ENCODE measurements at places on chromosomes 6 and 20.

DNA sequence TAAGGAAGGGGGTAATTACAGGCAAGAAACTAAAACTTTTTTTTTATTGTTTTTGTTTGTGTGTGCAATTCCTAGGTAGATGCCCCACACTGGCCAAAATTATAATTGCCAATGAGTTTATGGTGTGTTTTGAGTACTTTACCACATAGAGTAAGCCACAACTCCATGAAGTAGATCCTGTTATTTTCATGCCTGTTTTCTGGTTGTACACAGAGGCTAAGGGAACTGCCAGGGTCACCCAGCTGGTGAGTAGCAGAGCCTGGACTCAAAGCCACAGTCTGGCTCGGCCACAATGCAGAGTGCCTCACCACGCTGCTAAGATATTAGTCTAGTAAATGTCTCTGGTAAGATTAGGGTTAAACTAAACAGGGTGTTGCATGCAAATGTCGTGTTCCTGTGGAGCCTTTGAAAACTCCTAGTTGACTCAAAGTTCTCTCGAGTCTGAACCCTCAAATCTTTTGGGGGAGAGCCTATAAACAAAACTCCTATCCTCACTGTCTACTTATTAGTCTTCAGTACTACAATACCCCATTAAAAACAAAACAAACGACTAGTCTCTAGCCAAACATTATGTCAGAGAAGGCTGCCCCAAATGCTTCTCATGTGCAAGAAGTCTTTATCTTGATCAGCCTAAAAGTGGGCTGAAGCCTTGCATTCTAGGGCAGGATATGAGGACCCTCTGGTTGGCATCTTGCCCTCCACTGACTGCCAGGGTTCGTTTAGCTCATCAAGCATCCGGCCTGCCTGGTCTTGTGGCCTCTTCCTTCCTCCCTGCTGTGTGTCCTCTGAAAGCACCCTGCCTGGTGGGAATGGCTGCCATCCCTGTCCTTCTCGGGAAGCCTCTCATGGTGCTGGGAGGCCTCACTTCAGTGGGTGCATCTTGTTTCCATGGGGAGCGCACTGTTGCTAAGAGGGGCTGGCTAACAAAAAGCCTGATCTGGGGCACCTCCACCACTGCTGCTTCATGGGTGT, 4.2 kb downstream of the DUSP22 start:
- no peak for DNase-seq

DNA sequence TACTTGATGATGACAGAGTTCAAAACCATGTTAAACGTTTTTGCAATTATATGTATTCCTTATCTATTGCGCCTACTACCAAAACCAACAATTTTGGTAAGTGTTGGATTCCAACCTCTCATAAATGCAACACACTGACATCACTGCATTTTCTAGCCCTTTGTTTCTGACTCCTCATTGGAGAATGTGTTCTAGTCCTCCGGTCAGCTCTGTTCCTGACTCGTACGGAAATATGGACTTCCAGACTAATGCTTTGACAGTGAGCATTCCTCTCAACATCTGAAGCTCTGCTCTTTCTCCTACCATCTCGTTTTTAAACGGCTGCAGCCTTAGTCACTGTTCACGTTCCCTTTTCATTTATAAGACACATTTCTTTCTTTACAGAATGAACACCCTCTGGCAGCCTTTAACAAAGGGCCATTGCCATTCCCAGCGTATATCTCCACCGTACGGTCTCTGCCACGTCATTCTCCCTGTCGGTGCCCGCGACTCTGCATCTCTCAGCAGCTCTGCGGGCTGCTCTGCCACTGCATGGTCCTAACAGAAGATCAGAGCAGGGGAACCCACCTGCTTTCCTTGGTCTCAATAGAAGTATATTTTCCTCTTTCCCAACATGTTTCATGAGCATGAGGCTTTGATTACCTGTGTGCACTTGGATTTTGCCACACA, 103.0 kb upstream of the SYNDIG1 start:
- no peak for DNase-seq

DNA sequence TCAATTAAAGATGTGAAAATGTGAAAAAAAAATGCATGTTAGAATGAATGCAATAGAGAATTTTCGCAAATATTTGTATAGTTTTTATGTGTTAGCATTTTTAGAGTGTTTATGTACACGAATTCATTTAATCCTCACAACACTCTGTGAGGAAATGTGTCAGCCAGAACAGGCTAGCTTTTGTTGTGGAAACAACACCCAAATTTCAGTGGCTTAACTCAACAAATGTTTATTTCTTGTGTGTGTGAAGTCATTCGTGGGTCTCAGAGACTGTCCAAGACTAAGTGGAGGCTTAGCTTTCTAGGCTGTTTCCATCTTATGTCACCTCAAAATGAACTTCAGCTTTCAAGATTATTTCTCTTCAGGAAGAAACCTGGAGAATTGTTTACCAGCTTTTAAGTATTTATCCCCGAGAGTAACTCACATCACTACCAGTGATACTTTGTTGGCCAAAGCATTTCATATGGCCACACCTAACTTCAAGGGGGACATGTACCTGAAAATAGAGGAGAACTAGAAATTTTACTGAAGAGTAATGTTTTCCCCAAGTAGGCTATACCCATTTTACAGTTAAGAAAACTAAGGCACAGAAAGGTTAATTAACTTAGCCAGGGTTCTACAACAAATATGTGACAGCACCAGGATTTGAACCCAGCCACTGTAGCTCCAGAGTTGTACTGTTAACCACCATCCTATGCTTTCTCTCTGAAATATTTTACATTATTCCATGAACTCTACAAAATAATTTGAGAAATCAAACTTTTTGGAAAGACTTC, 306.1 kb downstream of the QKI start:
- no peak for DNase-seq

DNA sequence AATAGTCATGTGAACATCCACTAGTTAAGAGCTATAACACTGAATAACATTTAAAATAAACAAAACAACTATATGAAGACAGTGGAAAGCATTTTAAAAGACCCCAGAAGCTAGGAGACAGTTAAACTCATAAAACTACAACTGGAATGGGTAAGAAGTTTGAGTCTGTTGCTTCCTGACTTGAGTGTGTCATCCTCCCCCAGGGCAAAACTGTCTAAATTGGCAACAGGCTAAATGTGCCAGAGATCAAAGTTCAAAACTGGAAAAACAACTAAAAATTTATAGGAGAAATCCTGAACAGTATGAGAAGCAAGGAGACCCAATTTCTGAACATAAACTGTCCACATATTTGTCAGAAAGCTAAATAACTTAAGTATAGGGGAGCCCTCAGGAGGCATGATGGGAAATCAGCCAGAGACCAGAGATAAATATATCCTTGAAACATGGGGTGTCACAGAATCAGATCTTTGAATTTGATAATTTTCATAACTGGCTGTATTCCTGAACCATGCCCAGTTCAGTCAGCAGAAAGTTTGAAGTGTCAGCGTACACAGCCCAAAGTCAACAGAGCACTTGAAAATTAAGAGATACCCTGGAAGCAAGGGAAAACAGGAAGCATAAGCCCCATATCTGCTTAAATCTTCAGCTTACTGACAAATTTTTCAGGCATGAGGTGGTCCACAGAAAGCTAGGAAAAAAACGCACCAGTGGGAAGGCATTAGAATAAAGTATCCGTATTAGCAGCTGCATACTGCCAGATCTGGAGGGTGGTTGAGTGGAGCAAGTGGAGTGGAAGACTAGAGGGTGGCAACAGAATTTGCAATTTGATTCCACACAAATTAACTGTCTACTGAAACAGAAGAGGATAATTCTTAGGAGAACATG, 516.1 kb upstream of the MAN1A1 start:
- no peak for DNase-seq

DNA sequence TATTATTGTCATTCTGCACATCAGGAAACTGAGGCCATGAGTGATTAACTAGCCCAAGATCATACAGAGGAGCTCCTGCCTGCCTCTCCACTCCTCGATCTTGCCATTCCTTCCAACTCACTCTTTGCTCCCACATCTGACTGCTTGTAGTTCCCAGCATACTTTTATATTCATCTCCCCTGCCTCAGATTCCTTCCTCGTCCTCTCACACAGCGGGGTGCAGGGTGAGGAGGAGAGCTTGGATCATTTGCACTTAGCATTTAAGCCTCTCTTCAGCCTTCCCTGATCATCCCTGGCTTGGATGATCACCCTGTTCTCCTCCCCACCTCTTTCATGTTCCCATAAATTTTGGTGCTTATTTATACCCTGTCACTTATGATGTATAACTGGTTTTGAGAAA, 515.1 kb upstream of the SOX4 start:
- DNase-seq: no peak

DNA sequence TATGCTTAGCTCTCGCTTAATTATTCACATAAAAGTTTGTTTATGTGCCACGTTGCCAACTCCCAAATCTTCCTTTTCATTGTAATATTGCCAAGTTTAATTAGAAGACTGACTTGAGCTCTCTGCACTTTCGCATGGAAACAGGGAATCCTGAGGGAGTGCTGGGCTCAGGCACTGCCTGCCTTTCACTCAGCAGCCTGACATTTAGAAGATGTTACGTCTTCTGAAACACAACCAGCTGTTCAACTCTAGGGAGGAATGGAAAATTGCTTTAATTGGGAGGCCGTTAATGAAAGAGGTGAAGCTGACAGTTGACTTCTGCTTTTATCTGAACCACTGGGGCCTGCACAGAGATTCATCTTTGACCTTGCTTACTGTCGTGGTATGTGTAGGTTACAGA, 77.4 kb upstream of the MTHFD1L start:
- DNase-seq: no peak

DNA sequence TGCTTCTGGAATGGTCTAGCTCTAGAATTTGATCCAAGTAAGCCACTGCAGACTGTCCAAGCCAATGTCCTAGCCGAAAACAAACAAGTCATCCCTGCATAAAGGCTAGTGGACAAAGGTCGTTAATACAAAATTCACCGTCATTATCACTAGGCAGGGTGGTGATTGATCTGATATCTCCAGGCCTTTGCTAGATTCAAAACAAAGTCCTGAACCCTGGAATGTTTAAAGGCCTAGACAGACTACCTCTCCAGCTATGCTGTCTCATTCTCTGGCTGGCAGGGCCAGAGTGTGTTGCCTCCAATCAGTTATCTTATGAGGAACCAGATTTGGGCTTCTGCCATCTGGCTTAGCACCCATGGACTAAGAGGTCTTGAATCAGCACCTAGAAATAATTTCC, 38.3 kb downstream of the MAP7 start:
- no peak for DNase-seq

- no peak for DNase-seq
These were observed 25.0 kb downstream of the ANGPT4 start for GRCh38 chr20:891058-891705.

DNA sequence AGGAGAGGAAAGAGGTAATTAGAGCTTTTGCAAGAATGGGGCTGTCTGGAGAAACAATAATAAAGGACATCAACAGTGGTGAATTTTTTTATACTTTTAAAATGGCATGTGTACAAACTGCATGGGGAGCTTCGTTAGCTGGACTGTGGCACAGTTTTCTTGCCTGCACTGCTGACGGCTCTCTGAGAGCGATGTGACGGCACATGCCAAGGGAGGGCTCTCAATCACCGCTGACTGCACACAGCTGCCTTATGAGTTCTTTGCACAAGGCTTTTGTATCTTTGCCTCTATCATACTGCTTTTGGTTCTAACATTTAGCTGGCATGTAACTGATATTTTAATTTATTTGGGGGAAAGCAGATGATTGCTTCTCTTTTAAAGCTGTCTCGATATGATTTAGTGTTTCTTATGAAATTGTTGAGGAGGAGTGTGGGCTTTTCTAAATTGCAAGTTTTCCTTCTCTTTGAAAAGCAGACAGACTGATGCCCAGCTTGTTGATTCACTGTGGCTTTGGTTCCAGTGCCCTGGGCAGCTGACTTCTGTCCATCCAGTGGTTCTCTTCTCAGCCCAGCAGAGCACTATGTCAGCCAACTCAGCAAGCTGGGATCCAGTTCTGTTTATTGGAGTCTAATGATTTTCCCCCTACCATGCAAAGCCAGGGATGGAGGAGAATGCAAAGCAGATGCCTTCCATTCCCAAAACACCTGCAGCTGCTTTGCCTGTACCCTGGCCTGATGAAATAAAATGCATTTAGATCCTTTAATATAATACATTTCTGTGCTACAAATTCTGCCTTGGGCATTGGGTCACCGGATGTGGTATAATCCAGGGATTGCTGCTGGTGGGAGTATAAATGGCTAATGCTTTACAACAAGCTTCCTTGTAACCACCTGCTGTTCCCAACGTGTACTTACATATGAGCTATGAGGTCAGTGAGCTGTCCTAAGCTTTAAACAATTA, 323.9 kb downstream of the ZFAND3 start:
- no peak for DNase-seq

- no peak for DNase-seq
These were observed 86.8 kb downstream of the GJA1 start for GRCh38 chr6:121522265-121522664.

DNA sequence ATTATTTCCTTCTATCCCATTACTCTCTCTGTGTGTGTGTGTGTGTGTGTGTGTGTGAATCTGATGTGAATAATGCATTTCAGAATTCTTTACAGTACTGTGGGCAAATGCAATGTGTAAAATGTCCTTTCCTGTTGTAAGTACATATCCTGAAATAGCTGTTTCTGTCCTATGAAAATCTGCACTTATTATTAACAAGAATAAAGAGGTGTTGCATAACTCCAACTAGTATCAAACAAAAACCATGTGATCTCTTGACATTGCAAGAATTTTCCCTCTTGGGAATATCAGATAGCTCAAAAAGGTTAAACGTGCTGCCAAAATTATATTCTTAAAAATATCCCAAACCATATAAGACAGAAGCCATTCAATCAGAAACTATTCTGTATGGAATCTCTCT, 52.0 kb downstream of the LGSN start:
- no peak for DNase-seq

DNA sequence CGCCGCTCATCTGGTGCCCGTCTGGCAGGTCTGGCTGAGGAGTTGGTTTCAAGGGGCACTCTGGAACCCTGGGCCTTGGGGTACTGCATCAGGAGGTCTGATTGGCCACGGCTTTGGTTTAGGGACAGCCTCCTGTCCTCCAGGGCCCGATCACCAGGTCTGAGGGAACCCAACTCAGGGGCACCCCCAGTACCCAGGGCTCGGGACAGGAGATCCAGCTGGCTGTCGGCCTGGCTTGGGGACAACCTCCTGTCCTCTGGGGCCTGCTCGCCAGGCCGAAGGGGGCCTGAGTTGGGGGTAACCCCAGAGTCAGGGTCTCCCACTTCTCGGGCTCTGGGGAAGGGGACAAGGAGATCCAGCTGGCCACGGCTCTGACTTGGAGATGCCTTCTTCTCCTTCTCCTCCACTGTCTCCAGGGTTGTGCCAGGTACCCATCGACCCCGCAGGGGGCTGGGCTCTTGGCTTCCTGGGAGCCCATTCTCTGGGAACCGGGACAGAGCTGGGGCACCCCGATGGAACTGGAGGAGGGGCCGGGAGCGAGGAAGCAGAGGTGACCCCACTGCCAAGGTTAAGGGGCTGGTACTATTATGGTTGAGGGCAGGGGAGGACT, 2.4 kb upstream of the EIF6 start:
- no peak for DNase-seq

- no peak for DNase-seq
These were observed 301.8 kb upstream of the ID4 start for GRCh38 chr6:19535351-19535750.

GRCh38 chr20:51799401-51799860, 2.9 kb downstream of the SALL4 start:
- no peak for DNase-seq

DNA sequence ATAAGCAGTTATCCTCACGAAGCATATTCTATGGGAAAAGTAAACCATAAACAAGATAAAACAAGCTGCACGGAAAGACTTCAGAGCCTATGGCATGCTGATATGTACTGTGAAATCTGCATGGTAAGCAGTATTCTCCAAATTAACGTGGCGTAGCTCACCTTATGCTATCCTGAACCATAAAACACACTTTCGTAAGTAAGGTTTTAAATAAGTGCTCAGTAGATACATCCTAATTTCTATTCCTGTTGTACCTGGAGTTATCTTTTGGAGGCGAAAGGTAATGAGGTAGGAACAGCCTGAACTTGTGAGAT, 208.7 kb downstream of the GMDS start:
- DNase-seq: no peak
